ENCODE measurements at places on chromosomes 3 and 15.

DNA sequence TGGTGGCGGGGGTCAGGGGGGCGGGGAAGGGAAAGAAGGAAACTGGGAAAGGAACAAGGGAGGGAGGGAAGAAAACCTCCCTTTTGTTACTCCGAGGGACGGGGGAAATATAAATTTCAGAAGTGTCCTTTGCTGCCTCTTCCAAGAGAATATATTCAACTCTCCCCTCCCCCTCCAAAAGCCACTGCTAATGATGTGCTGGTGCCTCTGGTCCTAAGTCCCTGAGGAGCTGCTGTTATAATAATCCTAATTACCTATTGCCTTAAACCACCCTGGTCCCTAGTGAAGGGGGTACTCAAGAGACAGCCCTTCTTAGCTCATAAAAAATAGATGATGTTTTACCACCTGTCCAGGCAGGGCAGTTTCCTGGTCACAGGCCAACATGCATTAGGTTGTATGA, 118.3 kb upstream of the TRIM42 start:
- DNase-seq: no peak

- no peak for DNase-seq
Measured at GRCh38 chr3:114799816-114800215, 347.3 kb downstream of the ZBTB20 start.

DNA sequence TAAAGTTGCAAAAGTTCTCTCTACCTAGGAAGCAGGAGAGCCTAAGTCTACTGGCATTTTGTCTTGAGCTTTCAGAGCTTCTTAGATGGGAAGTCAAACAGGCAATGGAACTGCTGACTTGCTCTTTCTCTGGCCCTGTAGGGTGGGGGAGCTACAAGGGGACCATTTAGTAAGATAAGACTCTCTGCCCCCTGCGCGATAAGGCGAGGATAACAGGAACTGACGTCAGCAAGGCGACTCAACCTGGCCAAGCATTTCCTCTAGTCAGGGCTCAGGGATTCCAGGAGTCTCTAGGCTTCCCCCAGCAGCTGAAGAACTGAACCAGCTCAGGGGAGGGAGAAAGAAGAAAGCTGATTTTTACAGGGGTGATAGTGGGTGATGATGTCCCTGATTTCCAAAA, 5.8 kb downstream of the RARB start:
- DNase-seq: no peak

GRCh38 chr3:25056-25455, 171.5 kb upstream of the CHL1 start:
- DNase-seq: no peak

DNA sequence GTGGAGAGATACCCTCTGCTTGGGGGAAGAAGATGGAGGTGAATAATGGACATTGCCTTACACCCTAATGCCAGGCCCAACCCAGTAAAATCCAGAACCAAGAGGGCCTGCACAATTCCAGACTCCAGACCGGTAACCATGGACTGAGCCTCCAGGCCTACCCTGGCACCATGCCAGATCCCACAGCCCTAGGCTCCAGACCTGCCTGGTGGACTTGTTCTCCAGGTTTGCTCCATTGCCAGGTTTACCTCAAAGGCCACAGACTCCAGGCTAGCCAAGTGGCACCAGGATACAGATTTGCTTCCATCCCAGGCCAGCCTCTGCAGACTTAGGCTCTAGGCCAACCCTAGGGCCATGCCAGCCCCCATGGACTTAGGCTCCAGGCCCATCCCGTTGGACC, 14.0 kb downstream of the PLCH1 start:
- DNase-seq: no peak

DNA sequence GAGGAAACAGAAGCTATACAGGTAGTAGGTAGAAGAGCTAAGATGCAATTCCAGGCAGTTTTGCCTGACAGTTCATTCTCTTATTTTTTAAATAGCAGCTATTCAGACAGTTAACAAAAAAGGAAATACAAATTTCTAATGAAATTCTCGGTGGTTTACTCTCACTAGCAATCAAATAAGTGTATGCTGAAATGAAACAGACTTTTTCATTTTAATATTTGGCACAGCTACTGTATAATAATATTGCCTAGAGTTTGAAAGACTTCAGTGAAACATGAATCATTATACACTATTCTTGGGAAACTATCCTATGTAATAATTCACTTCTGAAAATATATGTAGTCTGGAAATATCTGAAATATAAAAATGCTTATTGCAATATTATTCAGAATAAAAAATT, 463.2 kb upstream of the AGTR1 start:
- no peak for DNase-seq

- no peak for DNase-seq
Measured at GRCh38 chr3:150314248-150315004, 93.7 kb upstream of the TSC22D2 start.

DNA sequence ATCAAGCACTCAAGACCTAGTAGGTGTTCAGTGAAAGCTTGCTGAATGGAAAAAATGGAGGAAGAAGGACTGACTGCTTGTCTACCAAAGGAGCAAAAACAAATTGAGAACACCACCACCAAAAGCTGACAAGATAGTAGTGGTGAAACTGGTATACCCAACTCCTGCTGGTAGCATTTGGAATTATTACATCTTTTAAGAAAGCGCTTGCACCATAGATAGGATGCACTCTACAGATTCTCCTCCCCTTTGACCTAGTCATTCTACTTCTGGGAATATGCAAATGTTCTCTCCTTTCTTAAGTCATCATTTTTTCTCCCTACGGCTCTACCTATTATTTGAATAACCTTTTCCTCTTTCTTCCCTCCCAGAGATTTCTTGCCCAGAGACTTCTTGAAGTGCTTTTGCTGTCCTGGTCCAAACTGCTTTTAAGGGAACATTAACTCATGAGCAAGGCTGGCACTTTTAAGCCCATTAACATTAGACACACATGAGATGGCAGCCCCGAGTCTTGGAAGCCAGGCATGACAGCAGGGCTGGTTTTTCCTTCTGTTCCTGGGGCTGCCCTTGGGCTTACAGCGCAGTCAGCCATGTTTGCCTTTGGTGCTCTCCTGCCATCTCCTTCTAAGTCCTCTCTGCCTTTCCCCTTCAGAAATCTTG, 75.0 kb upstream of the TLE3 start:
- no peak for DNase-seq

- no peak for DNase-seq
Measured at GRCh38 chr15:89150287-89150686, 62.0 kb downstream of the ABHD2 start.

DNA sequence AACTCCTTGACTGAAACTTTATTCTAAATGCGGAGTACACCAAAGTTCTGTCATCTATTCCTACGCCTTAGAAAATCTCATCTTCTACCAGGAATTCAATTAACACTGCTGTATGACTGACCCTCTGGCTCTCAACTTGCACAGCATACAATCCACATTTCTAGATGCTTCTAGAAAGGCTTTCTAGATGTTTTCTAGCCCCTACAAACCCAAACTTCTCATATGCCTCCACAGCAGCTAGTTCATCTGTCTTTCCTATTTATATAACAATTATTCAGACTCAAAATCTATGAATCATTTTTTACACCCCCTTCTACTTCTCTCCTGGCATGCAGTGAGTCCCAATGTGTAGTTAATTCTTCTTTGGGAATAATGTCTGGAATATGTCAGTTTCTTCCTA, 13.2 kb downstream of the INO80 start:
- no peak for DNase-seq

DNA sequence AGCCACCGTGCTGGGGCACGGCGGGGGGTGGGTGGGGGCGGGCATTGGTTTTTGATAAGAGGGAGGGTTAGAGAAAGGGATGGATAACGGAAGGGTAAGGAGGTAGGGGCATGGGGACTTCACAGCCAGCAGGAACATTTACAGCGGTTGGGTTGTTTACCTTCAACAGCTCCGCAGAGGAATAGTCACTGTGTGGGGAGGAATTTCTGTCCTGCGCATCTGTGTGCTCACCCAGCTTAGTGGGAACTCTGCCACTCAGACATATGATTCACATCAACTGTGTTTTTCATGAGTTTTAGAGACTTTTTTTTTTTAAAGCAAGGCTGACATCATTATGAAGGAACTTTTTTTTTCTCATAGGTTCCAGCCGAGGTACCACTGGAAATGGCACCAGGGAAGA, 19.6 kb downstream of the CHRD start:
- DNase-seq: peak; percentile 56

GRCh38 chr15:31487811-31488436, 161.3 kb downstream of the KLF13 start:
- no peak for DNase-seq

Measured in kidney glomerular epithelial cell (primary cell).